PC-3 (cell line): ENCODE measurements at places on chromosomes 3 and 15. TPM values are rescaled to one million over a fixed set of nuclear protein-coding genes. Genes with fewer than 3 reads are reported as not detected.

Gene COL7A1
- 7.9 and 10.6 TPM in 2 replicates for total RNA-seq

GRCh38 chr15:92719021-92719420, 63.4 kb upstream of the FAM174B start:
- H3K4me1 ChIP-seq = peaks cover 3% of the 10 kb centered on the region; the same call in 1 of the 2 replicates
- no peaks in the 10 kb centered on the region for H3K36me3 ChIP-seq
- H3K27ac ChIP-seq = no peak overlapping the region
- no peak for DNase-seq
- H3K4me3 ChIP-seq = no peak overlapping the region

Gene MAP1A
- total RNA-seq = 1.0 and 1.8 TPM in 2 replicates

Gene PKM
- total RNA-seq = 1,963 and 2,296 TPM in 2 replicates

GRCh38 chr15:64574301-64575017, 114.1 kb downstream of the ZNF609 start:
- no peak overlapping the region for H3K4me3 ChIP-seq
- H3K36me3 ChIP-seq = no peaks in the 10 kb centered on the region
- 0 out of 2 replicates have a peak, but pooled peaks cover 4% of the 10 kb centered on the region for H3K4me1 ChIP-seq
- DNase-seq = peak; percentile 24
- no peaks in the 10 kb centered on the region for H3K27me3 ChIP-seq
- H3K27ac ChIP-seq = no peak overlapping the region

- no peak overlapping the region for H3K4me3 ChIP-seq
- no peak overlapping the region for H3K27ac ChIP-seq
- no peaks in the 10 kb centered on the region for H3K27me3 ChIP-seq
- DNase-seq = peak; percentile 23
- H3K36me3 ChIP-seq = peaks cover 2% of the 10 kb centered on the region; the same call in 1 of the 2 replicates
Measured at GRCh38 chr15:30905821-30906220, 2.1 kb downstream of the FAN1 start.

DNA sequence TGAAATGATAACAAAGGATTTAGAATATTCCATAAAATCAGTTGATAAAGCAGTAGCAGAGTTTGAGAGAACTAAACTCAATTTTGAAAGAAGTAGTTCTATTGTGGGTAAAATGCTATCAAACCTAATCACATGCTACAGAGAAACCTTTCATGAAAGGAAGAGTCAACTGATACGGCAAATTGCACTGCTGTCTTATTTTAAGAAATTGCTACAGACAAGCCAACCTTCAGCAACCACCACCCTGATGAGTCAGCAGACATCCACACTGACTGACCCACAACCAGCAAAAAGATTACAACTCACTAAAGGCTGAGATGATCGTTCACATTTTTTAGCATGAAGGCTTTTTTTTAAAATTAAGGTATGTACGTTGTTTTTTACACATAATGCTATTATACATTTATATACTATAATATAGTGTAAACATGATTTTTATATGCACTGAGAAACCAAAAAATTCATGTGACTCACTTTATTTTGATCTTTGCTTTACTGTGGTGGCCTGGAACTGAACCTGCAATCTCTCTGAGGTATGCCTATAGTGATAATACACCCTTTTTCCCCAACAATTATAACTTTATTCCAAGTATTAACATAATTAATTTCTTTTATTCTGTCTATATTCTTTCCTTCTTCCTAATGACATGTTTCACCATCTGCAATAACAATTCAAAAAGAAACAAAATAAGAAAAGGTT, 109.9 kb downstream of the TBC1D5 start:
- H3K27ac ChIP-seq = no peak overlapping the region
- DNase-seq = peak; percentile 58
- H3K36me3 ChIP-seq = no peaks in the 10 kb centered on the region
- H3K27me3 ChIP-seq = no peaks in the 10 kb centered on the region

DNA sequence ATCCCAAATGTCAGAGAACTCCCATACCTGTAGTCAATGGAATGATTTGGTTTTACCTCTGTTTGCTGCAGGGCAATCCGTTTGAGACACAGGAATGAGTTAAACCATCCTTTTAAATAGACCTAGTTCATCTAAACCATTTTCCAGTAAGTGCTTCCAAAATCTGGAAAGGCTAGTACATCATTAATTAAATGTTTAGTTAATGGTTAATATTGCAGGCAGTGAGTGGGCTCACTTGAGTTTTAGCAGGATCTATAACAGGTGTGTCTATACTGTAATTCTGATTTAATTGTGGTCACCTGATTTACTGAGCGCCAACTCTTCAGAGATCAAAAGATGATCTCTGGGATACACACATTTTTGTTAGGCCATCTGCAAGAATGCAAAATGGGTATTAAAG, 353.9 kb upstream of the ROPN1 start:
- no peak overlapping the region for H3K27ac ChIP-seq
- no peaks in the 10 kb centered on the region for H3K36me3 ChIP-seq
- peaks cover 29% of the 10 kb centered on the region for H3K27me3 ChIP-seq
- H3K4me3 ChIP-seq = no peak overlapping the region
